ENCODE measurements at places on chromosomes 5 and 9.

GRCh38 chr9:129352146-129352865 is 174.2 kb upstream of the IER5L start:
- DNase-seq = no peak

DNA sequence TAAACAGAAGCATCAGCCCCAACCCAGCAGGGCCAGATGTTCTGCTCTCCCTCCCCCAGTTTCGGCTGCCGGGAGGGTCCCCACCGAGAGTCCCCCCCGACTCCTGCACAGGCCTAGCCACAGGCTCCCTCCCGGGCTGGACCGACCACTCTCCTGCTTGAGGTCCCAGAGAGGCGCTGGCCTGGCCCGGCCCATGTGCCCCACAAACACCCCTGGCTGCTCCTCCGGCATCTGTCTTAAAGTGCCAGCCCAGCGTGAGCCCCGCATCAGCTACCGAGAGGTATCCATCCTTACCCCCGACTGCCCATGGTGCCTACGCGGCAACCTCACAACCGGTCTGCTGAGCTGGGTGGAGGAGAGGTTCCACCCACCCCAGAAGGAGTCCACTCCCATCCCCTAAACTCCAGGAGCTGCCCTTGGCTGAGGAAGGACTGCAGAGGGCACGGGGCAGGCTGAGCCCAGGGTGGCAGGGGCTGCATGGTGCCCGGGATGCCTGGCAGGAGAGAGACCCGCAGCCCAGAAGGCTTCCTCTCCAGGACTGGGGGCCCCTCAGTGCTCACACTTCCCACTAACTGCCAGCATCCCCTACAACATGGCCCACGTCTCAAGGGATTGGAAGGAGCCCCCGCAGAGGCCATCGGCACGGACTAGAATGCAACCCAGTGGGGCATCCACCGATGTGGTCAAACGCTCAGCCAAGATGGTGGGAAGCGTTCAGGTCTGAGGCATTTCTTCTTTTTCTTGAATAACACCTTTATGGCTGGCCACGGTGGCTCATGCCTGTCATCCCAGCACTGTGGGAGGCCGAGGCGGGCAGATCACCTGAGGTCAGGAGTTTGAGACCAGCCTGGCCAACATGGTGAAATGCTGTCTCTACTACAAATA is 15.6 kb upstream of the EGFL7 start:
- DNase-seq = no peak

- DNase-seq = no peak
These were observed 16.3 kb upstream of the CCIN start for GRCh38 chr9:36152741-36153438.

- no peak for DNase-seq
These were observed 162.2 kb downstream of the HSD17B3 start for GRCh38 chr9:96139592-96140295.

DNA sequence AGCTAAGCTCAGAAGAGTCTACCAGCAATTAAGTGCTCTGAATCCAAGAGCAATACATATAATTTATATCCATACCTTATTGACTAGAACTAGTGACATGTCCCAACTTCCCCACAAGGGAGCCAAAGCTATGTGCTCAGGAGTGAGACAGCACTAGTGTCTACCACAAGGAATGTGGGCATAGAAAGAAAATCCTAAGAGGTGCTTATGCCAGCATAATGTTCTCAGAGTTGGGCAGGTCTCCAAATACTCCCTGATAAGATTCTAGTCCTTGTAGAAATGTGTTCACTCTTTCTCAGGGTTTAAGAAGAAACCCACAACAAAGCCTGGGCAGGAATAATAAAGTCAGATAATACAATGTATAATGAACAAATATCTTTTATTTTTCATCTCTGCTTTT is 275.1 kb downstream of the BRINP1 start:
- DNase-seq = no peak

- DNase-seq = no peak
These were observed 138.4 kb upstream of the DAPK1 start for GRCh38 chr9:87359264-87359663.

GRCh38 chr5:173231381-173231766 is 3.6 kb downstream of the NKX2-5 start:
- DNase-seq = no peak

DNA sequence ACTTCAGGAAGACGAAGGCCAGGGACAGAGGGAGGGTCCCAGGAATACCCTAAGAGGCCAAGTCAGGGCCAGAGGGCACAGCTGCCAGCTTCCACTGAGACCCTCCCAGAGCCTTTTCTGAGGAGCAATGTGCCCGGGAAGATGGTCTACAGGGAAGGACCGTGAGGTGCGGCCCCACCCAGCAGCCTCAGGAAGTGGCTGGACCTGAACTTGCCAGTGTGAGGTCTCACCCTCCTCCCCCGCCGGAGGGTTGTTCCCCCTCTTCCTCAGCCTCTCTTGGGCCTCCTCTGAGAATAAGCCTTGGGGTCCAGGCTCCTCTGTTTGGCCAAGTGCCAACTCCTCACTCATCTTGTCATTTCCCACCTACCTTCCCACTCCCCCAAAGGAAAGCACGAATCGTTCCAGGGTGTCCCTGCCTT is 13.4 kb upstream of the SLC25A51 start:
- DNase-seq = no peak

DNA sequence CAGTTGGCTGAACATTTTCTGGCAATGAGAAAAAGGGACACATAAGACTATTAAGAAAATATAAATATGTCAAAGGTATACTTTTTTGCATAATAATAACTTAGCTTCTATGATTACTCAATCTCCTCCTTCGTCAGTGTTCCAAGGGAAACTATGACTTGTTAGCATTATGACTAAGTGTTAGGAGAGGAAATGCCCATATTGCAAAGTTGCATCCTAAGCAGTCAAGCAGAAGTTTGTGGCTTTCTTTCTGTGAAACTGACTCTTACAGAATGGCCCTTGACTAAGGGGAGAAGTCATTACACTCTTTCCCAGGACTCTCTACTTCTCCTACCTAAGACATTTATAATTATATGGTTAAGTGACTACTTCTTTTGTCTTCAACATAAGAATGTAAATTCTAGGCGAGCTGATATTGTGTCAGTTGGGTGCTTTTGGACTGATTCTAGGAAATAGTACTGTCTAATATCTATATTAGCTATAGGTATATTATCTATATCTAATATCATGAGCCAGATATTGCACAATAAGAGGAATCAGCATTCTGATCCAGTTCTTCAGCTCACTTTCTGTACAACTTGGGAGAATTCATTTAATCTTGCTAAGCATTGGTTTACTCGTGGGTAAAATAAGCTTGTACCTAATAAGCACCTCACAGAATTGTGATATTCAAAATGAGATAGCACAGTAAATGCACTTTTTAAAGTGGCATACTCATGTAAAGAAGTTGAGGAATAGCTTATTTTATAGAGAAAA is 16.4 kb upstream of the SPINK6 start:
- no peak for DNase-seq

DNA sequence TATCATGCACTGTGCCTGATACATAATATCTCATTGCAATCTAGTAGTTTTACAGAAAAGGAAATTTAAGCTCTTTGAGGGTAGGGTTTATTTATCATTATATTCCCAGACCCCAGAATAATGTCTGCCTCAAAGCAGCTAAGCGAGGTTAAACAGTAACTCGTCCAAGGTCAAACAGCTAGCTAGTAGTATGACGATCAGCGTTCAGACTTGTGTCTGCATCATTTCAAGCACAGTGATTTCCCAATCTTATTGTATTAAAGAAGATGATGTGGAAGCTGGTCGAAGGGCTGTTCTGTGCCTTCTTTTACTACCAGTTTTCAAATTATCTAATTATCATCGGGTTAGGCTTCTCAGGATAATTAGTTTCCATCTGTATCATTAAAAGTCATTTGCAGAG is 55.1 kb upstream of the NFIB start:
- no peak for DNase-seq

DNA sequence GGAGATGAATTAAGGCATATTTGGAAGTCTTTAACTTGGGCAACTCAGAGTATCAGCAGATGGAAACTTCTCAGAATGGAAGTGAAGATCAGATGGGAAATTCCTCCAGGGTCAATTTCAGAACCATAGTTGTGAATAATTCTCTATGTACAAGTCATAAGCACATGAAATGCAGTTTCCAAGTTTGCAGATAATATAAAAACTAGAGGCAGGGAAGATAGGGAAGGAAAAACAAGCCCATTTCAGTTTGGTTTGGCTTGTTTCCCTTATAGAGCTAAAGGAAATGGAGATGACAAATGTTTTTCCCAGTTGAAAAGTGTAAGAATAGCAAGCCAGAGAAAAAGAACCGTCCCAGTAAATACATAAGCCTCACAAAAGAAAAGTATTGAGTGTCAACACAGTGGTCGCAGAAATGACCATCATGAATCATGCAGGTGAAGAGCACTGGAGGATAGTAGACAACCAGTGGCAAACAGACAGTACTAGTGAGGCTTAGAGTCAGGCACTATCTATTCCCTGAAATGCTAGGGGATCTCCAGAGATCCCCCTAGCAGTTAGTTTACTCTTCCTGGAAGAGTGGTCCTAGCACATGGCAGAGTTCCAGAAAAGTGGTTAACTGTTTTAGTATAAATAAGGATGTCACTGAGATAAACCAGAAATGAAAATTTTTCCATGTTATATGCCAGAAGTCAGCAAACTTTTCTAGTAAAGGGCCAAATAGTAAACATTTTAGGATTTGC is 245.9 kb downstream of the SAXO1 start:
- DNase-seq = no peak

- DNase-seq = no peak
These were observed 21.9 kb upstream of the FSD1L start for GRCh38 chr9:105425816-105426433.

DNA sequence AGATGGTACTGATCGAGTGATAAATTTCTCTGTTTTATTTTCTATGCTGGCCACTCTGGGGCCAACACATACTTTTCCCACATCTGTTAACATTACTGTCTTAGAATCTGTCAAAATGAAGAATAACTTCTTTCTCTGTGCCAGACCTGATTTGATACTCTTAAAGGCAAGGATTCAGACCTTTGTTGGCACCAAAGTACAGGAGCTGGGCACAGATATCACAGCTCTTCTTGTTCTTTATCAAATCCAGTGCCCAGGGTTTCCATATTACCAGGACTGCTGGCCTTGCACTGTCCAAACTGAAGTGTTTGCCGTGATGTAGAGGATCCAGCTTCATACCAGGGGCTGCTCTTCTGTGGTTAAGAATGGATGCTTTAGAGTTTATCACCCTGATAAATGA is 20.9 kb downstream of the ZNF474 start:
- DNase-seq = no peak

DNA sequence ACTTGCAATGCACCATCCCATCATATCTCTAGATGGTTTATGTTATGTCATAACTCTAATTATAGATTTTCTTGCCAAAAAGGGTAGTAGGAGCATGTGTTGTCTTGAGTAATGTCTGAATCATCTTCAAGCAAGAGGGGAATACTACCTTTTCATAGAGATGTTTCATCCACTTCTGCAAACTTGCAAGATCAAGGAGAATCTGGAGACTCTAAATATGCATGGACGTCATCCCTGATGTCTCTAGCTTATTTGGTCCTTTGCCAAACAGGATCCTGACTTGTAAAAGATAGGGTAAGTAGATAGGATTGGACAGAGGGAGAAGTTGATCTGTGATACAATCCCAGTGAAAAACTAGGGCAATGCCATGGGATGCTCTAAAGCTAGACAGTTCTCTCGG is 246.5 kb downstream of the DMRTA1 start:
- DNase-seq = no peak

GRCh38 chr5:171601266-171601881 is 181.9 kb downstream of the FGF18 start:
- no peak for DNase-seq

DNA sequence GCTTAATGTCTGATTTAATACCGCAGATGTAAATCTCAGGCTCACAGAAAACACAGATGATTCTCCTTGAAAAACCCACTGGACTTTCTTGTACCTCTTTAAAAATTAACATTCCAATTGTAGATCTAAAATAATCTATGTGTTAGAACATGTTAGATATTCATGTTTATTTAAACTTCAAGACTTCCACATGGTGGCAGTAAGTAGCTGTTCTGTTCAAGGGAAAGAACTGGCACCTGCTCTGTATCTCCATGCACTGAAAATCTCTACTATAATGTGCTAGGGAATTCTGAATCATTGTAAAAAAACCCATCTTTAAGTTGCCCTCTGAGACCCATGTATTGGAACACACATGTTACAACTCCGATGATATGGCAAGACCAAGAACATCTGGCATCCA is 366.9 kb downstream of the DMRTA1 start:
- DNase-seq = no peak

GRCh38 chr5:76598531-76598930 is 24.7 kb downstream of the F2RL2 start:
- no peak for DNase-seq

DNA sequence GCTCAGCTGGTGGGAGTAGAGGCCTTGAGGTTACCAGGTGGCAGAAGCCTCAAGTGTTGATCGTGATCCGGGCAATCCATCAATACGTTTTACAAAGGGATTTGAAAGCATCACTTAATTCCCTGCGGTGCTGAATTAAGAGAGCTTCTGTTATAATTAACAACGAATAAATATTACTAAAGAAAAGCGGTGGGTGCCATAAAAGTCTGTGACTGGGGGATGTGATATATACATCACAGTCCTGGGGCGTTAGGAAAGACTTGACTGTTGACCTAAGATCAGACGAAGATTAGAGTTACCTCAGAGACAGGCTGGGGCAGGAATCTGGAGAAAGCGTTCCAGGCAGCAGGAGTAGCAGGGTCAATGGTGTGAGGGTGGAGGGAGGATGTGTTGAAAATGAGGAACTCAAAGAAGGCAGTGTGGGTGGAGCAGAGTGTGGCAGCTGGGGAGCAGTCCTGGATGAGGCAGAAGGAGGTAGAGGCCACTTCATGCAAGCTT is 6.7 kb upstream of the C5orf63 start:
- no peak for DNase-seq

GRCh38 chr5:74020503-74020902 is 394.5 kb downstream of the ARHGEF28 start:
- DNase-seq = no peak

DNA sequence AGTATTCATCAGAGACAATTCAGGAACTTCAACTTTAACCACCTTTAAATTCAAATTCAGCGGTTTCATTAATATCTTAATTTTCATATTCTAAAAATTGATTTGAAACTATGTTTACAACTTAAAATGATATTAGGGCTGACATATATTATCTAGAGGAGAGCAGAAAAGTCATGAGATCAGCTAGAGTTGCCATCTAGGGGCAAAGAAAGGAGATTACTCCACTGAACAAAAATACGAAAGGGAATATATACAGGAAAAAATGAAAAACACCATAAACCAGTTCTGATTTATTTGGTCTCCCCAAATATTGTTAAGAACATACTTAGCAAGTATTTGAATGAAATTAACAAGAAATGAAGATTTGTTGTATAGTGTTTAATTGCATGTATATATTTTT is 946.3 kb downstream of the DTWD2 start:
- no peak for DNase-seq

DNA sequence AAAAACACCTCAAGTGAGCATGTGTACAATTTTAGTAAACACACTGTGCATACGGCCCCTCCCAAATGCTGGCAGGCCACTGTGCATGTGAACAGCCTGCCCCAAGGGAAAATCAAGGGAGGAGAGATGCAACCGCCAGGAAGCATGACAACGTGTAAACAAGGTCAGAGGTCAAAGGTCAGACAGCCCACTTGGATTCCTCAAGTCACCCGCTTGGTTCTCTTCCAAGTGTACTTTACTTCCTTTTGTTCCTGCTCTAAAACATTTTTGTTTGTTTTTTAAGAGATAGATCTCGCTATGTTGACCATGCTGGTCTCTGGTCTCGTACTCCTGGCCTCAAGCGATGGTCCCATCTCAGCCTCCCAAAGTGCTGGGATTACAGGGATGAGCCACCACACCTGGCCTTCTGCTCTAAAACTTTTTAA is 126.7 kb upstream of the SHB start:
- no peak for DNase-seq

- no peak for DNase-seq
These were observed 4.8 kb downstream of the HSDL2 start for GRCh38 chr9:112384690-112385089.

GRCh38 chr5:147396070-147396823 is 113.6 kb downstream of the DPYSL3 start:
- DNase-seq = no peak

All from stimulated activated CD8-positive, alpha-beta memory T cell treated with anti-CD3 and anti-CD28 coated beads, Interleukin-2, amount 100 ng/mL, for 1 hour (primary cell).